ENCODE measurements at places on chromosomes 5 and 9.

GRCh38 chr5:33276628-33276950, 164.2 kb upstream of the TARS1 start:
- DNase-seq, result no peak

GRCh38 chr5:83802686-83803085, 82.0 kb upstream of the HAPLN1 start:
- DNase-seq, result no peak

- no peak for DNase-seq
Measured at GRCh38 chr5:139382807-139383206, 290 bp downstream of the SLC23A1 start.

DNA sequence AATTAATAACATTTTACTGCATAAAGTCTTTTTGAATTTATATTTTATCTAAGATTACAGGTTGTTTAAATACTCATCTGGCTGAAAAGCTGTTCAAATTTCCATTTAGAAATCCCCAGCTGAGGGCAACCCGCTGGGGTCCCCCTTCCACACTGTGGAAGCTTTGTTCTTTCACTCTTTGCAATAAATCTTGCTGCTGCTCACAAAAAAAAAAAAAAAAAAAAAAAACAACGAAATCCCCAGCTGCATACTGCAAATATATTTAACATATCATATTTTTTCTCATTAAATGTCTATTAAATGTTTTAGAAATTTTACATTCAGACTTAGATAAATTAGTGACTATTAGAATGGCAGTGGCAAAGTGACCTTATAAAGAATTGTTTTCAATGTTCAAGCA, 172.2 kb downstream of the NFIB start:
- DNase-seq, result no peak

- no peak for DNase-seq
Measured at GRCh38 chr5:76450054-76450453, 47.0 kb downstream of the IQGAP2 start.

DNA sequence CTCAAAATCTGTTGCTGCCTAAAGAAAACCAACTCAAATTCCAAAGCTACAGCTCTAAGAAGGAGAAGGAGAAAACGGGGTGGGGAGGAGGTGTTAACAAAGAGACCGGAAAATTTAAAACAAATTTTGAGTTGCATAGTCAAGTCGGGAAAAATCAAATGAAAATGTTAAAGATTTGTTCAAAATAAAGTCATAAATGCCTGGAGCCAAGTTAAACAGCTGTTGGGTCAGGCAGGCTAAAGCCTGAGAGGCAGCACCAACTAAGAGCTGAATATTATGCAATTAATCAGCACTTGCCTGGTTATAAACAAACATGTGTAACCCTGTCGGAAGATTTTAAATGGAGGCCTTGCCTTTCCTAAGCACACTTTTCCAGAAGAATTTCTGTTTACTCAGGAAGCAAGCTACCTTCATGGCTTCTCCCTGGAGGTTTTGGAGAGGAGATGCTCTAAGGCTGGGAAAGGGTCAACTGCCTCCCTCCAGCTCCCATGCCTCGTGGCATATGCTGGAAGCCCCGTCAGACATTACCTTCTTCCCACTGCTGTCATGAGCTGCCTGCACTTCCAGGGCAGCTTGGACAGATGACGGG, 270.5 kb downstream of the DMRT2 start:
- no peak for DNase-seq

GRCh38 chr5:1204693-1205242, 3.4 kb downstream of the SLC6A19 start:
- no peak for DNase-seq

GRCh38 chr9:106893088-106893487, 30.1 kb downstream of the ZNF462 start:
- DNase-seq, result no peak

GRCh38 chr9:99431103-99431502, 209.0 kb downstream of the SEC61B start:
- no peak for DNase-seq

- no peak for DNase-seq
Measured at GRCh38 chr9:131608493-131609037, 63.2 kb downstream of the PRRT1B start.

- DNase-seq, result no peak
Measured at GRCh38 chr5:1402611-1403255, 42.5 kb downstream of the SLC6A3 start.
